T-helper 2 cell (primary cell): ENCODE measurements at places on chromosomes 7 and 10.

GRCh38 chr10:34655286-34656170 lies 159.6 kb downstream of the PARD3 start:
- DNase-seq = no peak

DNA sequence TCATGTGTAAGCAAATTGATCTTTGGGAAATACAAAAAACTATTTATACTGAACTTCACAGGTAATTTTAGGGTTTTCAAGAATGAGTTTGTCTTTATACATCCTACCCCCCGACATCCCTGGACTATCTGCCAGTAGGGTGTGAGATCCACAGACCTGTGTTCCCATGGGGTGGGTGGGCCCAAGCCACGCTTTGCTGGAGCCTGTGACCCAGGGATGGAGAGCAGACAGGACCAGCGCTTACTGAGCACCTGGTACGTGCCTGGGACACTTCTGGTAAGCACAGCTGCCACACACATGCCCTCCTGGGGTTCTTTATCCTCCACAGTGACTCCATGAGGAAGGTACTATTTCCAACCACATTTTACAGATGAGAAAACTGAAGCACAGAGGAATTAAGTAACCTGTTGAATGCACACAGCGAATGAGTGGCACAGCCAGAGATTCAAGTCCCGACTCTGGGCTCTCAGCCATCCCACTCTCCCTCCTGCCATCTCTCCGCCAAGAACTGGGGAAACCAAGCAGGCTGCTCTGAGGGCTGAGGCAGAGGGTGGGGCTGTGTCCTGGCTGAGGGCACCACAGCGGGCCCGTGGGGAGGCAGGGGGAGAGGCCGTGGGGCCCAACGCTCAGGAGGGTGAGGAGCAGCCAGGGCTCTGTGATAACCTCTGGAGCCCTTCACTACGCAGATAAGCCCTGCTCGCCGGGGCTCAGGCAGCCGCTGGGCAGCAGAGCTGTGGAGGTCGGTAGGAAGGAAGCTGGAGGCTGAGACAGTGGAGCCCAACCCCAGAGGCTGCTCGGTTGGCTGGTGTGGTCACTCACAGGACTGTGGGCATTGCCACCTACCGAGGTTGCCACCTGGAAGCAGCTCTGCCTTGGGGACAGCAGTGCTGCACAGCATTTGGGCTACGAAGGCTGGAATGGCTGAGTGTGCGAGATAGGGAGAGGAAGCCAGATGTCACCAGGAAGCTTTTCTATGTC lies 124.2 kb downstream of the ARHGAP22 start:
- no peak for DNase-seq

GRCh38 chr10:100575585-100576281 lies 40.0 kb downstream of the HIF1AN start:
- DNase-seq = no peak

DNA sequence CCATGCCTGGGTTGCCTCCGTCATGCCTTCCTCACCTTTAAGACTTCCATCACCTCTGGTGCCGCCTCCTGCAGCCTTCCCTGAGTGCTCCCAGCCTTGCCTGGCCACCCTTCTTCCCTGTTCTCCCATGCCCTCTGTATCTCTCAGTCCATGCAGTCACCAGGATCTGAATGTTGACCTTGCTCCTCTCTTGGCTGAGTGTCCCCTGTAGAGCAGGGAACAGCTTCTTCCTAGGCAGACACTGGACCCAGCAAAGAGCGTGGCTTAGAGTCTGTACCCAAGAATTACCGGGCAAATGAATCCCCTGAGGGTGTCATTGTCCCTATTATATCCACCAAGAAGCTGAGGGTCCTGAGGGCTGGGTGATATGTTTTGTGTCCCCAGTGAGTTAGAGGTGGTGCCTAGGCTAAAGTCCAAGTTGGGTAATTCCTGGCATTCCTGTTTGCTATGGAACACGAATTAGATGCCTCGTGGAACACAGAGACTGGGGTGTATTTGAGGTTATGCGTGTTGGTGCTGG lies 505.6 kb downstream of the RPS24 start:
- no peak for DNase-seq

GRCh38 chr10:87674943-87675342 lies 15.3 kb downstream of the PAPSS2 start:
- DNase-seq = no peak
